ENCODE measurements at places on chromosomes 2 and 18.

DNA sequence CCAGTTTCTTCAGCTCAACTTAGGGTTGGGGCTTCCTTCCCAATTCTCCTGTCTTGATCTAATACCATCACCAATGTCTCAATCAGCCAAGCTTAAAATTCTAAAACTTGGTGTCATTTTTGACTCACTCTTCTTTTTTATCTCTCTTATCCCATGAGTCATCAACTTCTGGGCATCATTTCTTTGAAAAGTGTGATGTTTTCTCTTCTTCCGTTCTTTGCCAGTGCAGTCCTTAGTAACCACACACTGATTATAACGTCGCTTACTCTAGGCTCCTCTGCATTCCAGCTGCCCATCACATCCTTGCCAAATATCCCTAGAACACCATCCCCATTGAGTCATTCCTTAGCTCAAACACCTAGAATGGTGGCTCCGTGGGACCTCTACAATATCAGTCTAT is 27.4 kb upstream of the MRO start:
- no peak for DNase-seq

DNA sequence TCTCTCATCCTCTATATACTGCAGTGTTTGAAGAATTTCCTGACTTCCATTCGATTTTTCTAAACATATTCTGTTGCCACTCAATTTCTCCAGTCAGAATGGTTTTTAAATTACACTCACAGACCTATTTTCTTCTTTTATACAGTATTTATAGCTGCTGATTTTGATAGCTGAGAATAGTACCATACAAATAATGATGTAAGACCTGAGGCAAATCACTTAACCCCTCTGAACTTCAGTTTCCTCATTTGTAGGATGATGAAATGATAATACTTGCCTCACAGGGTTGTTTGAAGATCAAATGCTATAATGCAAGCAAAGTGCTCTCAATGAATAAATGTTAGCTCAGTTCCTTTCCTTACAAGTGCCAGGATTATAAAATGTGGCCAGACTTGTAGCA is 241.8 kb downstream of the CPS1 start:
- no peak for DNase-seq

DNA sequence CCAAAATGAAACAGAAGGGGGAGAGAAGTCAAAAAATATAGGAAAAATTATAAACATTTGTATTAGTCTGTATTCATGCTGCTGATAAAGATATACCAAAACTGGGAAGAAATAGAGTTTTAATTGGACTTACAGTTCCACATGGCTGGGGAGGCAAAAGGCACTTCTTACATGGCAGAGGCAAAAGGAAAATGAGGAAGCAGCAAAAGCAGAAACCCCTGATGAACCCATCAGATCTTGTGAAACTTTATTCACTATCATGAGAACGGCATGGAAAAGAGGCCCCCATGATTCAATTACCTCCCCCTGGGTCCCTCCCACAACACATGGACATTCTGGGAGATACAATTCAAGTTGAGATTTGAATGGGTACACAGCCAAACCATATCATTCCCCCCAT is 79.1 kb downstream of the ZRANB3 start:
- DNase-seq, result no peak

DNA sequence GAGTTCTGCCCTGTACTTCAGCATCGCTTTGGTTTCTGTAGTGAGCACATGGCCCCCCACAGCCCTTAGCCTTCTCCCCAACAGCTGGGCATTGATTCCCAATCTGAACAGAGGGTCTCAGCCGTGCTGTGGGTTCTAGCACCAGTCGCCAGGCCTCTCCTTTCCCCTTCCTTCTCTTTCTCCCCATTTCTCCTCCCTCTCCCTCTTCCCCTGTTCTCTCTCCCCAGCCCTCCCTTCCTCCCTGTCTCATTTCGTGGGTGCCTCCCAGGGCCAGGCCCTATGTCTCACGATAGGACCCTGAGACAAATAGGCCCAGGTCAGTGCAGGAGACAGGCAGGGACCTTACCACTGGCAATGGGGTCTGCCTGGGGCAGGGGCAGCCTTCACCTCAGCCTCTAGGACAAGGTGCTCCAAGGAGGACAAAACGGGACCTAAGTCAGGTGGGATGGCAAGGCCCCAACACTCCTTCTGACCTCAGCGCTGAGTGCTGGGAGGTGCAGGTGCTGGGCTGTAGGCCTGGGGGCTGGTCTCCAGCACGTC is 143.4 kb upstream of the GPC1 start:
- DNase-seq, result no peak

- DNase-seq, result no peak
Measured at GRCh38 chr2:207238831-207239701, 73.3 kb upstream of the KLF7 start.

GRCh38 chr2:18045230-18045629 is 166.8 kb downstream of the KCNS3 start:
- DNase-seq, result no peak

GRCh38 chr2:237299906-237300305 is 114.1 kb downstream of the COL6A3 start:
- DNase-seq, result no peak

GRCh38 chr2:236746833-236747232 is 177.2 kb downstream of the ACKR3 start:
- DNase-seq, result no peak

DNA sequence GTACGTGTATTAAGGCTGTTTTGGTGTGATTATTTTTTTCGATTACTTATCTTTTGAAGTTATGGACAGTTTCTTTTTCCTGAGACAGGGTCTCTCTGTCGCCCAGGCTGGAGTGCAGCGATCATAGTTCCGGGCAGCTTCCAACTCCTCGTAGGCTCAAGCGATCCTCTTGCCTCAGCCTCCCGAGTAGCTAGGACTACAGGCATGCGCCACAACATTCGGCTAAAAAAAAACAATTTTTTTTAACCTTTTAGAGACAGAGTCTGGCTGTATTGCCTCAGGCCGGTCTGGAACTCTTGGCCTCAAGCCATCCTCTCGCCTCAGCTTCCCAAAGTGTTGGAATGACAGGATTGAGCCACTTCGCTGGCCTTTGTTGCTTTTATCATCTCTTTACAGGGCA is 945 bp downstream of the HAT1 start:
- DNase-seq, result no peak

GRCh38 chr18:25223899-25224886 is 127.8 kb downstream of the ZNF521 start:
- no peak for DNase-seq

DNA sequence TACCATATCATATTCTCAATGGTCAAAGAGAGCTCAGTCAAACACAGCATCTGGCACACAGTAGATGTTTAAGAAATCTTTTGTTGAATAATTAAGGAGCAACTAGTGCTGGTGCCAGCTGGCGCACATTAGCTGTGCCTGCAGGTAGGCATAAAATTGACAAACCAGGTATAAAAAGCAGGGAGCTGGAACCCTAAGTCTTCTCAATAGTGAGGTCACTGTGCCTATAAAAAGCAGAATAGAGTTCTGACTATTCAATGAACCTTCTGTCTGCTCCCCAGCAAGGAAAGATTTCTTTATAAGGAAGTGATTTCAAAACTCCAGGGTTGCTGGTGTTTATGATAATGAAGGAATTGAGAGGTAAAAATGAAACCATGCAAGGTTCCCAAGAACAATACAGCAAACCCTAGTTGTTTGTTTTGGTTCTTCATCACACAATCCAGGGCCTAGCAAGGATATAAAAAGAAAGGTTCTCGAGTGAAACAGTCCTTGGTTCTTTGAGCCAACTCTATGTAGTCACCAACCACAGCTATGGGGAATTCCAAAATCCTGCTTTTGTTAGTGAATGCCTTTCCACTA is 76.1 kb downstream of the THADA start:
- DNase-seq, result no peak

- DNase-seq, result no peak
Measured at GRCh38 chr2:221001381-221001801, 570.7 kb downstream of the EPHA4 start.

GRCh38 chr2:11963966-11964365 is 217.5 kb downstream of the LPIN1 start:
- no peak for DNase-seq

DNA sequence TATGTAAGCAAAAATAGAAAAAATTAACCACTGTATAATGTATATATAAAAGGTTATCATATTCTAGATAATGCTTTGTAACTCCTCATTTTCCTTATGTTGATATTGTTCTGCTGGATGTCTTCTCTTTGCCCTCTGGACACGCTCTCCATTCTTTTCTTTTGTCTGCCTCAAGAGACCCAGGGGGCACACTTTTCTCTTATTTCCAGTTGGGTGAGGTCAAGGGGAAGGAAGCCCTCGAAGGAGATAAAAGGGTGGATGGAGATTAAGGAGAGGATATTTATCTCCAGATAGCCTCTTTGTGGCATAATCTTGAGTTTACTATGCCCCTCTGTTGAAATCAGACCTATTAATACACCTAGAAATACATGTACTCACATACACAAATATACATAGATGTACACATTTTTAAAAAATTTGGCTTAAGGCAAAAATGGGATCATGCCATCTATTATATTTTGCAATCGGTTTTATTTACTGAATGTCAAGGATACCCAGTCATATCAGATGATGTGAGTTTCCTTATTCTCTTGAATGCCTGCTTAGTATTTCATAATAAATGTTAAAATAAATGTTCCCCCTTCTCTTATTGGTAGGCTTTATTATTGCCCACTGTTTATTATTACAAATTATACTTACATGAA is 65.3 kb downstream of the LCLAT1 start:
- peak; percentile 54 for DNase-seq

- DNase-seq, result no peak
Measured at GRCh38 chr2:232974396-232974795, 38.7 kb downstream of the NGEF start.

- no peak for DNase-seq
Measured at GRCh38 chr2:195672674-195673073, 15.6 kb downstream of the SLC39A10 start.

DNA sequence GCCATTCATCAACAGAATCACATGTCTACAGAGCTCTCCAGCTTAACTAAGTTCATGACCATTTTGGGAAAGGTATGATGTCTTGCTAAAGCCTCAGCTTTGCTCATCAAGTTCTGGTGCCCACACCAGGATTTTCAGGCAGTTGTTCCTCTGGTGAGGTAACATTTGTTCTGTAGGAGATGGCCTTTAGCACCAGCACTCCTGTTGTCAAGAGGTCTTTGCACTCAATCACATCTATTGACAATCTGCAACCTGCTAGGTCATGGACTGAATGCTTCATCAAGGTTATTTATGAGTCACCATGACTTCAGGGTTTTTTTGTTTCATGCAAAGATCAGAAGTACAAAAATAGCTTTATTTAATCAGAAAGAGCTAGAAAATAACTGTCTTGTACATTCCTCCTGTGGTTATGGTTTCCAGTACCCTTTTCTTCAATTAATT is 36.6 kb upstream of the VIT start:
- DNase-seq, result no peak

DNA sequence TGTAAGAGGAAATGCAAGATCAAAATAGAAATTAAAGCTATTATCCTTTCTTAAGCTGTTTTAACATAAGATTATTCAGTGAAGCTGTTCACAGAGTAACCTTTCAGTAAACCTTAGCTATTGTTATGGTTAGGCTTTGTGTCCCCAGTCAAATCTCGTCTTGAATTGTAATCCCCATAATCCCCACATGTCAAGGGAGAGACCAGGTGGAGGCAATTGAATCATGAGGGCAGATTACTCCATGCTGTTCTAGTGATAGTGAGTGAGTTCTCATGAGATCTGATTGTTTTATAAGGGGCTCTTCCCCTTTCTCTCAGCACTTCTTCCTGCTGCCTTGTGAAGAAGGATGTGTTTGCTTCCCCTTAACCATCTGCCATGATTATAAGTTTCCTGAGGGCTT is 424.4 kb downstream of the DSEL start:
- no peak for DNase-seq

GRCh38 chr2:150674283-150674682 is 186.8 kb upstream of the RND3 start:
- no peak for DNase-seq

GRCh38 chr18:79941473-79942119 is 9.9 kb downstream of the SLC66A2 start:
- DNase-seq, result no peak

All from NCI-H146 (cell line).